Left ventricle myocardium inferior (tissue), 1 donor: ENCODE measurements at places on chromosomes 12 and 14.

- no peak for DNase-seq
Observed at GRCh38 chr12:54228471-54228870, 39.7 kb upstream of the SMUG1 start.

GRCh38 chr12:104486943-104487819 is 30.4 kb downstream of the CHST11 start:
- DNase-seq = no peak

DNA sequence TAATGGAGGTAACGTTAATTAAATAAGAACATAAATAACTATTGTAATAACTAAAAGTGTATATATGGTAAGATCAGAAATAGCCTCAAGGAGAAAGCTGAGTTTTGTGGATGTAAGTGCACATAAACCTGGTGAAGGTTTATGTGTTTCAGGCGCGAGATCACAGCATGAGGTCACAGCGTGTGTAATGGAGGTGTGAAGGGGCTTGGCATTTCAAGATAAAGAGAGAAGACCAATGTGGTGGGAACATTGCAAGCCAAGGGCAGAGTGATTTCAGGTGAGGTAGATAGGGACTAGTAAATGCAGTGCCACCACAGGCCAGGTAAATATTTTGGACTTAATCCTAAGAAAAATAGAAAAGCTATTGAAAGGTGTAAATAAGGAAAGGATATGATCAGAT is 21.7 kb upstream of the KICS2 start:
- no peak for DNase-seq

- DNase-seq = no peak
Observed at GRCh38 chr14:56715938-56716337, 94.3 kb downstream of the OTX2 start.

GRCh38 chr12:122449317-122449716 is 26.8 kb upstream of the CLIP1 start:
- DNase-seq = no peak

DNA sequence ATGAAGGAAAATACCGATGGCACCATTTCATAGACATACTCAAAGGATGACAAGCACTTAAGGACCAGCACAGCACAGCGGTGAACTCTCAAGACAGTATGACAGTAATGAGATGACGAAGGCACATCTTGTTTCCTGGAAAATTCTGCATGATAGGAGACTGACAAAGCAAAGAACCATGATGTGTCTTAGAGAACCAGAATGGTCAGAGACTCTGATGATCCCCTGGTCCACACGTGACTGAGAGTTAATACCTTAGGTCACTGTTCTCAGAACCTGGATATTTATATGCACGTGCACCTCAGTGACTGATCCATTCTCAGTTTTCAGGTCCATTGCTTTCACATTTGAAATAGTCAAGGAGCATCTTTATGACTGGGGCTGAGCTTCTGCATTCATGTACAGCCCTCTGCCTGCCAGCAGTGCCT is 35.3 kb downstream of the PROX2 start:
- no peak for DNase-seq

DNA sequence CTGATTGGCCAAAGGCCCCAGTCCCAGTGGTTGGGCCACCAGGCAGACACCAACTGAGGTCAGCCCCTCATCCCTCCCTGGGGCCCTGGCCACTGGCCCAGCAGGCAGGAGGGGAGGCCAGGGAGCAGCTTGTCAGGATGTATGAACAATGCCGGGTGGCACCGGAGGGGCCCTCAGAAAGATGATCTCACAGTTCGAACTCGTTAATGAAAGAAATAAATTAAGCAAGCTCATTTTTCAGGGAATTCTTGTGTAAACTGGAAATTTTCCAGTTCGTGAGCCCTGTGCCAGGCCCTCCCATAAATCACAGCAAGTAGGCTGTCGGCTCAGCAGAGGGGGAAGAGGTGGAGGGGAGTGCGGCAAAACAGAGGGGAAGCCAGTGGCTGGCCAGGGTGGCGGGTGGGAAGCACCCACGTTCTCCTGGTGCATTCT is 177.0 kb upstream of the VASH1 start:
- DNase-seq = no peak

GRCh38 chr14:105499256-105500035 is 8.4 kb downstream of the TEDC1 start:
- no peak for DNase-seq

DNA sequence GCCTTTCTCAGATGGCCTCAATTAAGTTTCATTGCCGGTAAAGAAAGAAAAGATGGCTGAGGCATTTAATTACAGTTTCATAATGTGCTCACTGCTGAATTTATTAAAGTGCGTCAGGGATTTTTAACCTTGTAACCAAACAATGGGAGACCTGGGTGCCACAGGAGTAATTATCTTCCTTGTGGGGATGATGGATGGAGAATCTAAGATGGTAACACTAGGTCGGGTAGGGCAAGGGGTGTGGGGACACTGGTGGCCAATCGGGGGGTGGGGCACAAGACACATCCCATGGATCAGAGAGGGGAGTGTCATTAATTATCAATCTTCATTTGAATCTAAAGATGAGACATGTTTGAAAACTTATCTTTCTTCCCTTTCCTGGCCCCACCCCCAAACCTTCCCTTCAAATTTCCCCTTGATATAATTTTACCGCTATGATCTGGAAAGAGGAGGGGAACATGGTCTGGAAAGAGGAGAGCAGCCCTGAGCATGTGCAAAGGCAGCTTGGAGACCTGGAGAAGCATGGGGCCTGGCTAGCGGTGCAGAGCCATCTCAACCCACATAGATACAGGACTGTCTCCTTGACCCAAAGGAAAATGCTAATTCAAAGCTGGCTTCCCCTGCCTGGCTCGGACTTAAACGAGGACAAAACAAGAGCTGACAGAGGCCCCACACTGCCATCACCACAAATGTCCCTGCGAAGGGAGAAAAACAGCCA is 231.3 kb upstream of the NOS1 start:
- DNase-seq = no peak

GRCh38 chr14:29290441-29290840 is 523.9 kb downstream of the FOXG1 start:
- no peak for DNase-seq

- no peak for DNase-seq
Observed at GRCh38 chr12:26833743-26834490, 923 bp upstream of the ITPR2 start.

GRCh38 chr12:68304626-68305025 is 27.5 kb downstream of the MDM1 start:
- no peak for DNase-seq

- no peak for DNase-seq
Observed at GRCh38 chr14:88542857-88543795, 11.7 kb downstream of the PTPN21 start.

GRCh38 chr12:106308611-106309010 is 6.1 kb downstream of the TCP11L2 start:
- no peak for DNase-seq

- peak; percentile 74 for DNase-seq
Observed at GRCh38 chr12:113098441-113099028, 37.0 kb downstream of the RASAL1 start.

DNA sequence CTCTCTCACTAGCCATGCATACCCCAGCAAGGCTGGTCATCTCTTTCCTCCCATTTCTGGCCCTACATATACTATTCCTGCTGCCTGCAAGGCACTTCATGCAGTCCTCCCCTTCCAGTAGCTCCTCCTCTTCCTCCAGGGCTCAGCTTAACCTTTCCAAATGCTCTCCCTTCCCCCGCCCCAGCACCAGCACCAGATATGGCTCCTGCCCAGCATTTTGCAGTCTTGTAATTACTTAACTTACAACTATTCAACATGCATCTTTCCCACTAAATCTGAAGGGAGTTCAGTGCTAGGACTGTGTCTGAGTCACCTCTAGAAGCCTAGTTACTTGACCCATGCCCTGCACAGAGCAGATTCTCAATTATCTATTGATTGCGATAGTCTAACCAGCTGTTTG is 1.8 kb upstream of the FBXO21 start:
- DNase-seq = no peak

DNA sequence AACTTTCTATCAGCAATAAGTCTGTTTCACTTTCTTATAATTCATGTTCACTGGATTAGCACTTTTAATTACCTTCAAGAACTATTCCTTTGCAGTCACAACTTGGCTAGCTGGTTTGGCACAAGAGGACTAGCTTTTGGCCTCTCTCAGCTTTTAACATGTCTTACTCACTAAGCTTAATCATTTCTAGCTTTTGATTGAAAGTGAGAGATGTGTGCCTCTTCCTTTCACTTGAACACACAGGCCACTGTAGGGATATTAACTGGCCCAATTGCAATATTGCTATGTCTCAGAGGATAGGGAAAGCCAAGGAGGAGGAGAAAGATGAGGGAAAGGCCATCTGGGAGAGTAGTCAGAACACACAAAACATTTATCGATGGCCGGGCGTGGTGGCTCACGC is 92.7 kb downstream of the PRICKLE1 start:
- no peak for DNase-seq

DNA sequence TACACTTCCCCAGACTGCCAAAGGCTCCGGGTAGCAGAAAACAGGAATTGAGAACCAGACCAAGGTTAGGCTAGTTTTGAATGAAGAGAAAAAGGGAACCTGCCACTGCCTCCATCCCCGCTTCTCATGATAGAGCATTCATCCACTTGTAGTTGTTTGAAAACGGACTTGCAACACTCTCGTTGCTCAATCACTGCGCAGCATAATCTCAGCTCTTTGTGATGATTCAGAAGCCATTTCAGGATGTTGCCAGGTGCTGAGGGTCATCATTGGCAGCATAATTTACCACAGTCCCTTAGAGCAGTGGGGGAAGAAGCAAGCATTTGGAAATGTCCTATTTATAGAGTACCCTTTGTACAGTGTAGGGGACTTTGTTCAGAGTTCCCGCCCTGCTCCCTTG is 25.6 kb downstream of the KCNK13 start:
- peak; percentile 19 for DNase-seq

DNA sequence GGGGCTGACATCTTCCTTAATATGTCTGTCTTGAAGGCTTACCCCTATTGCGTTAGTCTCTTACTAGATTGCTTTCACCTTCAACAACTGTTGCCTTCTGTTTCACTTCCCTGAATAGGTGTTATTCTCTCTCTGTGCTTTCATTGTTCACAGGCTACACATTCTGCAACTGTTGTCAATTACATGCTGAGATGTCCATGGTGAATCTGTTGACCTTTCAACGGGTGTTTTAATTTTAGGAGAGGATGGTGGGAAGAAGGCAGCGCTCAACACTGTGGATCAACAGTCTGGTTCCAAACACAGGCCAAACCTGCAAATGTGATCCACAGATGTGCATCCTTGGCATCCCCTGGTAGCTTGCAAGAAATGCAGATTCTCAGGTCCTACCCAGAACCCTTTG is 101.9 kb downstream of the DACT1 start:
- DNase-seq = no peak

- no peak for DNase-seq
Observed at GRCh38 chr12:116783525-116784237, 45.6 kb downstream of the RNFT2 start.

GRCh38 chr12:76084863-76085519 is 506 bp upstream of the NAP1L1 start:
- DNase-seq = peak; percentile 87

- DNase-seq = no peak
Observed at GRCh38 chr14:65850429-65851135, 438.1 kb downstream of the FUT8 start.

DNA sequence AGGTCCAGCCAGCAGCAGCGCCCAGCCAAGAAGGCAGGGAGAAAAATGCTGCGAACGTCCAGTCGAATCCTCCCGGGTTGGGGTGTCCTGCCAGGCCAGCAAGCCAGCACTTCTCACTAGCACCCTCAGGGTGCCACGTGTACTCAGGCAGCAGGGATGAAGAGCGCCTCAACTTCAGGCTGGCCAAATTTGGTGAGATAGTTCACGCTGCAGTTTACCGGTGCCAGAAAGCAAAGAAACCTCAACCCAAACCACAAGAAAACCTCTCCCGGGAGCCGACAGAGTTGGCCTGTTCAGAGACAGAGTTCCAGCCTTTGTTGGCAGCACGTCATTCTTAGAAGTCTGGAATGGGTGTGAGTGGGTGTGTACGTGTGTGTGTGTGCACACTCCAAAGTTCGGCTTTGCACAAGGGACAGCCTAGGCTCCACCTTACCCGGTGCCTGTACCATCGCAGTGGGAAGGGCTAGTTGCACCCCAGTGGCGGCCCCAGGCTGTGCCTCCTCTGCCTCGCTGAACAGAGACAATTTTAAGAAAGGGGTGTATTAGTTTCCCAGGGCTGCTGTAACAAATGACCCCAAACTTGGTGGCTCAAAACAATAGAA is 42.1 kb downstream of the ELK3 start:
- DNase-seq = peak; percentile 50

GRCh38 chr12:75656648-75657047 is 145.2 kb upstream of the KRR1 start:
- DNase-seq = no peak

DNA sequence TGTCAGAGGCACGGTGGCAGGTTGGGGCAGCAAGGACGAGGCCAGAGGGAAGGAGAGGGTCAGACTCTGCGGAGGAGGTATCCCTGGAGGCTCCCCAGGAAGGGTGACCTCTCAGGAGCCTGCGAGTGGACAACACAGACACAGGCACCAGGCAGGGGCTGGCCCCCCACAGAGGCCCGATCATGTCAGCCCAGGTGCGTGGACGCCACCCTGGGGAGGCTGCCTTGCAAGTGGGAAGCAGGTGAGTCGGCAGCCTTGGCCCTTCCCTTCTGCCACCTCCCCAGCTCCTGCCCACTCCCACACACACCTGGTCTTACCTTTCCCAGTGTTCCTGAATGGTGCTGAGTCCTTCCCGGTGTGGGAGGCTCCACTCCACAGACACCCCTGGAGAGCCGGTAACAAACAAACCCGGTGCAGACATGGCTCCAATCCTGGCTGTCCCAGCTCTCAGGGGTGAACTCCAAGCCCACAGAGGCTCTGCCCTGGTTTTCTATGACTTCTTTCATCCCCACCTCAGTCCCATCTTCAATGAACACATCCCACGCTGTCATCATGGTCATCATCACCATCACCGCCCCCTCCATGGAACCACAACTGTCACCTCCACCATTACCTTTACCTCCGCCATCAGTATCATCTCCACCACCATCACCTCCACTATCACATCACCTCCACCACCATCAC is 5.2 kb downstream of the ZBTB42 start:
- DNase-seq = no peak

GRCh38 chr12:43957732-43958372 is 122.0 kb downstream of the TMEM117 start:
- DNase-seq = no peak

GRCh38 chr12:9615420-9616136 is 7.9 kb upstream of the KLRB1 start:
- DNase-seq = no peak

DNA sequence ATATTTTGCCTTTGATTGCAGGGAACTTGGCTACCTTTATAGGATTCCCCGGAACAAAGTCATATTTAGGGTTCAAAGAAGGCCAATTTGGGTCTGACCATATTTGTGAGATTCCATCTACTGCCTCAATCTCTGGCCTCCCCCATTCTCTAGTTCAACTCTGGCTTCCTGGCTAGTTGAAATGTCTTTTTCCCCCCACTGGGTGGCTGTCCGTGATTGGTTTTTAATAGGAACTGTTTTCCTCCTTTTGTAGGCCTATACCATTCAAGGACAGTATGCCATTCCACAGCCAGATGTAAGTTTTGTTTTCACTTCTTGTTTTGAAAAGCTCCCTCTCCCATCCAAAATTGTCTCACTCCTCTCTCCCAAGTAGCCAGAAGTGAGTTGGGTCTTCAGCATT is 13.8 kb downstream of the PCBP2 start:
- no peak for DNase-seq

- no peak for DNase-seq
Observed at GRCh38 chr12:105315130-105315529, 15.4 kb upstream of the C12orf75 start.
